NCI-H526 (cell line): ENCODE measurements at places on chromosomes 2 and 18.

DNA sequence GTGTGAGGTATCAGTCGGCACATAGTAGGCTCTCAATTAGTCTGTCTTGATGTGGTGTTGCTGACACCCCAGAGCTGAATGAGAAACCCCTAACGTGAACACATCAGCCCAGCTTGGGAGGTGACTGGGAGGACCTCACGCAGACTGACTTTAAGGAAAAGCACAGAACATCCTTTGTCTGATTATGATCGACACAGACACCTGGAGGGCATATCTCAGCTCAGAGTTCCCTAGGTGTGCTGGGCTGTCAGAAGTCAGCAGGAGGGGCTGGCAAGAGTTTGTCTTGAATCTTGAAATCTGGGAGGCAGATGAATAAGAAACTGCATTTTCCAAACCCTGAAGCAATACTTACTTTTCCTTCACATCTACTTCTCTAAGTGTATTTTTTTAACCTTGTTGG, 16.8 kb upstream of the MYCN start:
- peak; percentile 98 for DNase-seq

DNA sequence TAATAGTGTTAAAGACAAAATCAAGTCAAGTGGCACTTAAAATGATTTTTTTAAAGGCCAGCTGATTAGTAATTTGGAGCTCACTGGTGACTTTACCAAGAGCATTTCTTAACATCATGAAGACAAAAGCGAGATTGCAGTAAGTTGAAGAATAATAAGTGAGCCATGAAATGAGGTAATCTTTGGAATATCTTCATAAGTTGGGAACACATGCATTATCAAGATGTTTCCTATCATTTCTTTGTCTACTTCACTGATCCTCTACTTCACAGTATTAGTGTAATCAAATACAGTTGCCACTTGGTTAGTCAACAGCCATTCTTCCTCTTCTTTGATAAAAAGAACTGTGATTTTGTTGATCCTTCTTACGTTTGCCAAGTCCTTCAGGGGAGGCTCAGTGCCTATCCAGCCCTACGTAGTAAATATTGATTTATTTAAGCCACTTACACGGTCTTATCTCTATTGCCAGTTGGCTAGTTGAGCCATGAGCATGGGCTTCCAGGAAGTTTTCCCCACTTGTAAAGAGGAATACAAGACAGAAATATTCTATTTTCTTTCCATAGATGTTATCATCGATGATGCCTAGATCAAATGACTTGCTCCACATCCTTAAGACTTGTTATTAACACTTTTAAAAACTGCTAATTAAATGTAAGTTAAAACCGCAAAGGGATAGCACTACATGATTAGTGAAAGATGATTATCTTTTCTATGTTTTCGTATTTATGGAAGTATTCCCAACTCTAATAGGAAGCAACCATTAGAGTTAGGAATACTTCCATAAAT, 46.1 kb downstream of the YES1 start:
- no peak for DNase-seq

DNA sequence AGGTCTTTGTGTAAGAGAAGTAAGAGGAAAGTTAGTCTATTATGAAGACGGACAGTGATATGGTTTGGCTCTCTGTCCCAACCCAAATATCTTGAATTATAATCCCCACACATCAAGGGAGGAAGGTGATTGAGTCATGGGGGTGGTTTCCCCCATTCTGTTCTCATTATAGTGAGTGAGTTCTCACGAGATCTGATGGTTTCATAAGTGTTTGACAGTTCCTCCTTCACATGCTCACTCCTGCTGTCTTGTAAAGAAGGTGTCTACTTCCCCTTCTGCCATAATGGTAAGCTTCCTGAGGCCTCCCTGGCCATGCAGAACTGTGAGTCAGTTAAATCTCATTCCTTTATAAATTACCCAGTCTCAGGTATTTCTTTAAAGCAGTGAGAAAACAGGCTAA, 67.6 kb downstream of the NEURL3 start:
- DNase-seq = no peak

GRCh38 chr18:7233134-7233810, 2.4 kb downstream of the LRRC30 start:
- no peak for DNase-seq
